ENCODE measurements at places on chromosomes 3 and 15. TPM values are rescaled to one million over a fixed set of nuclear protein-coding genes. Genes with fewer than 3 reads are reported as not detected.
A peak's percentile ranks its signal among the peaks of the same experiment; 100 is the strongest.

- no peak for DNase-seq
These were observed 69.2 kb downstream of the MEIS2 start for GRCh38 chr15:37031198-37031597.

DNA sequence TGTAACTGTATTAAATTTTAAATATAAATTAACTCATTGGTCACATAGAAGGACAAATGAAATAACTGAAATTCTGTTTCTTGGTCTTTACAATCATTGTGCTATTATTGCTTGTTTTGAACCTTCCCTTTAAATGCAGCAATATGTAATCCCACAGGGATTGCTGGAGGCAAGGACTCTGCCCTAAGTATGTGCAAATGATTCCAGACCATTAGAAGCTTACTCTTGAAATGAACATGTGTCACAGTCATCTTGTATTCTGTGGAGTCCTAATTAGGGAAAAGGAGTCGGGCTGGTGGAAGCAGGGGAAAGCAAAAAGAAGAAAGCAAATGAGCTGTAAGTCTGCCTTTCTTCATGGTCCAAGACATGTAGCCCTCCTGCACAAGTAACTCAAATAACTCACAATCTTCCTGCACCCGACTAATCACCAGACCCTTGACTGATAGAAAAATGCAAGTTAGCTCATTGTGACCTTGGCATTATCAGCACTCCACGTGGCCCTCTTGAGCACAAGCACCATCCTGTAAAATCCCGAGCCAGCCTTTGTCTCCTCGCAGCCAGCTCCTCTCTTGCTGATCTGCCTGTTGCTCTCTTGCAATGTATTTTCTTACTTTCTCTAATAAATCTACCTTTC, 2.3 kb upstream of the TMPRSS7 start:
- no peak for DNase-seq

- no peak for DNase-seq
These were observed 39.5 kb downstream of the ZNF710 start for GRCh38 chr15:90040618-90041017.

DNA sequence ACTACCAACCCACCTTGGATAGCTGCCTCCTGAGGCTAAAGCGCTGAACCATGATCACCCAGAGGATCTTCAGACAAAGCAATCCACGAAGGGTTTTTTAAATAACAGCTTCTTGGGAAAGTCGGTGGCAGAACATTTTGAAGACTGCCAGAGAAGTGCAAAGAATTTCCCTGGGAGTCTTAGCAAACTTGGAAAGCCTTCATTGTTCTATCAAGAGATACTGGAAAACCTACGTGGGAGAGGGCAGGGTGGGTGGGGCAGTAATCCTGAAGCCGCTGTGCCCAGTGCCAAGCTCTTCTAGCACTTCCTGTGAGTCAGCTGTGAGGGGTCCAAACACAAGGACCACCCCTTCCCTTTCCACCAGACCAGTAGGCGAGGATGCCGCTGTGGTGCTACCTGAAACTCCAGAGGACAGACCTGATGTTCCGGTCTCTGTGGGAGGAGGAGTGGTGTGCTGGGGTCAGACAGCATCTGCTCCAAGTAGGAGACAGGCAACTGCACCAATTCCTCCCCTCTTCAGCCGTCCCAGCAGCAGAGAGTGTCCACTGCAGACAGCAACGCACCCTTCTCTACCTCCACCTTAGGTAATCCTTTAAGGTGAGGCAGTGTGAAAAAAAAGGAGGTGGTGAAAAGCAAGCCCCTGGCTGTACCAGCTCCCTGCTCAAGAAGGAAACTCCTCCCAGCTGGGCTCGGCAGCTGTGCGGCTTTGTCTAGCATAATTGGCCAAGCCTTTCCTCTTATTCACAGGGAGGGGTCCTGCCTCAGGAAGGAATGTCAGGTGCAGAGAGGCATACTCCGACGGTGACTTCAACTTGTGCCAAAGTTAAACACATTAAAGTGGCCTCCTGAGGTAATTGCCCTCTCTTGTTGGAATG, 99.0 kb downstream of the TMCC1 start:
- peak; percentile 74 for DNase-seq

DNA sequence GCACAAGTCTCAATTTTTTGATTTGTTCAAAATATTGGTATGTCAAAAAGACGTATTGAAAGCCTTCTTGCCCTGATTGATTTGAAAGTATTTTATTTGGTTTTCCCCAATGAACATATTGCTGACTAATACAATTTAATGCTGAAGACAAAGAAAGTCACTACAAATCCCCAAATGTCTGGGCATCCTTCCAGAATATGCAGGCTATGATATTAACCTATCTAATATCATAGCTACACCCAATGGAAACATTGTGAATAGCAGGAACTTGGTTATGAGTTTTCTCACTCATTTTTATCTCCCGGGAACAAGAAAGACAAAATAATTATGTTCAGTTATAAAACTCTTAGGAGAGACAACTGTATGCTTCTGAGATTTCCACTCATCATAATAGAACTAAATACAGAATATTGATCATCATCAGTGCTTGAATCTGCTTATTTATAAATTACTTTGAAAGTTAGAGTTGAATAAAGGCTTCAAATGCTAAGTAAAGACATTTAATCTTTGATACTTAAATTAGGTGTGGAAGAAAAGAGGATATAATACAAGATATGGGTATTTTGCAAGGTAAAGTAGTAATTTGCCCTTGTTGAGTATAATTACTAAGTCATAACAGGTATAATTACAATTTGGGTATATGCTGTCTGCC, 483.9 kb downstream of the RBMS3 start:
- peak; percentile 51 for DNase-seq

DNA sequence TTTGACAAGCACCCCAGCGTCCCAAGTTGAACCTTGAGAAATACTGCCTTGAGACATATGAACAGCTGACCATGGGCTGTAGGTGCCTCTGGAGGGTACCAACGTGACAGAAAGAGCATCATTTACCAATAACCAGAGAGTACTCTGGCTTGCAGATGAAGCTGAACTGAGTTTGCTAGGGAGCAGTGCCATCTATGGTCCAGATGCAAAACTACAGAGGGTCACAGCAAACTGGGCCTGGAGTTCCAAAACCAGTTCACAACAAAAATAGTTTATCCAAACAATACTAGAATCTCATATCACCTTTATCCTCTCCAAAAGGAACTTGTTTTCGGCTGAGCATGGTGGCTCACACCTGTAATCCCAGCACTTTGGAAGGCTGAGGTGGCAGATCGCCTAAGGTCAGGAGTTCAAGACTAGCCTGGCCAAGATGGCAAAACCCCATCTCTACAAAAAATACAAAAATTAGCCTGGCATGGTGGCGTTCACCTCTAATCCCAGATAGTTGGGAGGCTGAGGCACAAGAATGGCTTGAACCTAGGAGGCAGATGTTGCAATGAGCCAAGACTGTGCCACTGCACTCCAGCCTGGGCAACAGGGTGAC, 69.3 kb downstream of the CHAC1 start:
- peak; percentile 53 for DNase-seq

Gene CKMT1B
- polyA plus RNA-seq = 2.2 TPM
